ENCODE measurements at places on chromosomes 4 and X.

- DNase-seq: no peak
Measured at GRCh38 chr4:178970433-178971140, 1528.3 kb upstream of the AGA start.

DNA sequence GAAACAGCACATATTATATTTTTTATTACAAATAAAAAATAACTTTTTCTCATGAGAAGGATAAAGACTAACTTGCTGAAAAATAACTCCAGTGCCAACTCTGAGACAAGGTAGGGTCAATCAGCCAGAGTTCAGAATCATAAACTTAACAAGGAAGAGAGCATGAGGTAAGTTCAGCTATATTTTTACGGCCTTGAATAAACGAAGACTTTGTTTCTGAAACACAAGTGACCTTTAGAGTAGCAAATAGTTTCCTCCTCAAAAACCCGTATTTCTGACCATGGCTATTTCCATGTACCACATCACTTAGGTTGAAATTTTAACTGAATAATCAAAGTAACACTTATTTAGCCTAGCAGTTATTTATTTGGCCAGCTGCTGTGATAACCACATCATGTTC is 45.5 kb downstream of the PRDM5 start:
- DNase-seq: no peak

DNA sequence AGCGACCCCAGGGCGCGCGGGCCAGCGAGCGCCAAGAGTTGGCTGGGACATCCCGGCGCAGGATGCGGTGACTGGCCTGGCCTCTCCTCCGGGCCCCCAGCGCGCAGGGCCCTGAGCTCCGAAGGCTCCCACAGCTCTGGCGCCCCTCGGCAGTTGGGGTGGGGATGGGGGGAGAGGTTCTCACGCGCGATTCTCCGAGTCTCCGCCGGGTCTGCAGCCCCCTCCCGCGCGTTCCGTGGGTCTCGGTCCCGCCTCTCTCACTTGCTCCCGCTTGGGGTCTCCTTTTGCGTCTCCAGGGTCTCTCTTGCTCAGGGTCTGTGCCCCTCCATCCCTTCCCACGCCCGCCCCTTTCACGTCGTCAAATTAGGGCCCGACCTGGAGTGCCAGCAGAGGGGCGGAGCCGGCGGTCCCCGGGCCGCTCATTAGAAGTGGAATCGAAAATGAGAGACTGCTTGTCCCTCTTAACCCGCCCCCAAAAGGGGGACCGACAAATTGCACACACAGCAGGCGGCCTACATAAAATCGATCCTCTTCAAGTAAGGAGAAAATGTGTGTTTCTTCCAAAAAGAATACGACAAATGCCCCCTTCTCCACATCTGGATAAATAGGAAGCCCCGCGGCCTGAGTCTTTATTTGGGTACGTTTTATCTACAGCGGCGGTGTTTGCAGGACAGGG is 877 bp upstream of the NKX1-1 start:
- no peak for DNase-seq

GRCh38 chrX:22135171-22135711 is 103.1 kb downstream of the PHEX start:
- DNase-seq: no peak

DNA sequence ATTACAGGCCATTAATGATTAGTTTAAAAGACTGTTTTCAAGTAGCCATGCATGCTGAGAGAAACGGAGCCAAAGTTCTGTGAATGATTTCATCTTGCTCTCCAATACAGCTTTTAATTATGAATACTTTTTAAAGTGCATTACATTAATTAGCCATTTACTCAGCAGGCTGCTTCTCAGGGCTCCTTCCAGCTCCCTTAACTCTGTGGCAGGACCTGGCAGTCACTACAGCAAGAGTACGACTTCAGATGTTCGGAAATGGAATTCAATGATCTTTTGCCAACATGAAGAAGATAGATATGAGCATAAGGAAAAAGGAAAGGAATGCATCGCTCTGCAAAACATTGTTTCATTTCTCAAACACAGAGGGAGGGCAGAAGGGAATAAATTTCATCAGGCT is 987.2 kb downstream of the PDHA2 start:
- DNase-seq: no peak

GRCh38 chrX:39162322-39162735 is 361.1 kb downstream of the MID1IP1 start:
- DNase-seq: peak; percentile 70

Data from Peyer's patch (tissue), 4 donors.